Activated B cell treated with CpG ODN at 0.5 μM for 24 hours (primary cell): ENCODE measurements at places on chromosomes 1 and 21. TPM values are rescaled to one million over a fixed set of nuclear protein-coding genes. Genes with fewer than 3 reads are reported as not detected.

DNA sequence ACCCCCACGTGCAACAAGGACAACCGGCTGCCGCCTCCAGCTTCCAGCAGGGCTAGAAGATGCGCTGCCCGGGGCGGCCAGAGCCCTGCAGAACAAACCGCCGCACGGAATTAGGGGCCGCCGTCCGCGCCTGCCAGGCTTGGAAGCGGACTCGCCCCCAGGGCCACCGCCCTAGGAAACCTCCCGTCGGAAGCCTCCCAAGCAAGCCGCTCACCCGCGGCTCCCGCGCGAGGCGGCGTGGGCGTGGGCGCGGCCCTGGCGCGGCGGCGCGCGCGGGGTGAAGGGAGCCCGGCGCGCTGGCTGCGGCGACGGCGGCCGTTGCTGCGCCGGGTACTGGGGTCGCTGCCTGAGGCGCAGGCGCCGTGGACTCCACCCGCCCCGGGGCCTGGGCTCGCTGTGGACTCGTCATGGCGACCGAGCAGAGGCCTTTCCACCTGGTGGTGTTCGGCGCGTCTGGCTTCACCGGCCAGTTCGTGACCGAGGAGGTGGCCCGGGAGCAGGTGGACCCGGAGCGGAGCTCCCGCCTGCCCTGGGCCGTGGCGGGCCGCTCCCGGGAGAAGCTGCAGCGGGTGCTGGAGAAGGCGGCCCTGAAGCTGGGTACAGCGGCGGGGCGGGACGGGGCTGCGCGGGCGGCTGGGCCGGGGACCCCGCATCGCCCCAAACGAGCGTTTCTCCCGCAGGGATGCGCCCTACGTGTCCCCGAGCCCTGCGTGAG is at the start of gene SCCPDH:
Gene SCCPDH, plus strand, starts transcription at position 394 of the 715 bp plus-strand sequence. Its CDS starts 14 bp downstream, at position 408.
- peak; percentile 63 for DNase-seq

DNA sequence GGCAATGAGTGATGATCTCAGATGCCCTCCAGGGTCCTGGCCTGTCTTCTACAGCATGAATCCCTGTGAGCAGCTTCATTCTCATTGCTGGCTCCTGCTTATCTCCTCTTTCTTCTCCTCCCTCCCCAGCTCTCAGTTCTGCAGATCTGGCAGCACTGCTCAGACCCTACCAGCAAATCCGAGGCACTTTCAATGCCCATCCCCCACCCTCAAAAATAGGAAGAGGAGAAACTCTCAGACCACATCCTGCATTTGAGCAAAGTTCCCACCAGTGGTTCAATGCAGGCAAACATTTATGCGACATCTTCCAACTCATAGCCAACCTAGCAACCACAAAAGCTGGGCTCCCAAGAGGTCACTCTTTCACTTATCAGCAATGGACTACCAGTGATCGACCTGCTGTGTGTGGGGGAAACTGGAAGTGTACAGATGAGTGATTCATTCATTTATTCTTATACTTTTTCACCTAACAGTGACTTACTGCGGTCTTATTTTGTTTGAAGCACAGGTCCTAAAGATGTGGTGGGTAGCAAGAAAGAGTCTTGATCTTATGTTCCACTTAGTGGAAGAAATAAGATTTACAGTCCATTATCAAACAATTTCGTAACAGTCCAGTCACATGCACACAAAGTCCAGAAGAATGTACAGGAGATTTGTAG is 5.8 kb upstream of the CHI3L2 start:
- no peak for DNase-seq

DNA sequence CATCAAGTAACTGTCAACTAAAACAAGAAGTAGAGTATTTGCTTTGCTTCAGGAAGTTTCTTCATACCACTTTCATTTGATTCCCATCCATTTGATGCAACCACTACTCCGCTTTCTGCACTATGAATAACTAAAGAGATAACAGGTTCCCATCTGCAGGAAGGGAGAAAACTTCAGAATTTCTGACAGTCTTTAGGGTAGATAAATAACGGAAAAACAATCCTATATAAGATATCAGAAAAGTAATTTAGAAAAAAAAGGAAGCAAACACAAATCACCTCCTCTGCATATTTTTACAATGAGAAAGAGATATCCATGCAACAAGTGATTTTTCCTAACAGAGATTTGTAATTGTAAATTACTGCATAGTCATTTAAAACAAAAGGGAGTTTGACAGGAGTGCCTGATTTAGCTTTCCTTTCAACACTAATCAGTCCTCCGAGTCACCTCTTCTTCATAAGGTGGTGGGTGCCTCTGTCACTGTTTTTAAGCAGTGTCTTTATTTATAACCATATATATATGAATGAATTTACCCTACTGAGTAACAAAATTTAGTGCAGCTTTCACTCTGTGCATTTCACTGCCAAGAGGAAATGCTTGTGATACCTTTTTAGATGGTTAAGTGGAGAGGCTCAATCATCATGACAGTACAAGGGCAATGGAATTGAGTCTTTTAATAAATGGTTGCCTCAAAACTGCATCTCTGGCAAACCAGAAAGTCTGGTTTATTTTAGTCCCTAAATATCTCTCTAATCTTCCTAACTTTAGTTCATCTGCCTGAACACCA is 1920.4 kb downstream of the MRPL39 start:
- DNase-seq, result no peak

- DNase-seq, result no peak
Observed at GRCh38 chr1:201223852-201224665, 33.4 kb downstream of the IGFN1 start.

- DNase-seq, result no peak
Observed at GRCh38 chr1:98351561-98351960, 310.0 kb upstream of the SNX7 start.

DNA sequence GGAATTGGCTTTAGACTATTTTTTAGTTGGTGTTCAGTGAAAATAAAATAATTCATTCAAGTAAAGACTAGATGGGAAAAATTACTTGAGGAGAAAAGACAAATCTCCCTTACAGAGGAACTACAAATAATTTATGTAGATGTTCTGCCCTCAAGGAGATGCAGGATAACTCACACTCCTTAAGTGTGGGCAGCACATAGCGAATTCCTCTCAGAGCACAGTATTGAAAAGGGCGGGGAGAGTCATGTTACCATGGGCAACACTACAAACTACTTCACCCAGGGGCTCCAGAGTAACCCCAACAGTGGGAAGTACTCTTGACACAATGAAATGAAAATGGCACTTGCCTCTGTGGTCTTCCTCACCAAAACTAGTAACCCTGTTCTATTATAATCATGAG is 20.6 kb upstream of the LAMC2 start:
- DNase-seq, result no peak

DNA sequence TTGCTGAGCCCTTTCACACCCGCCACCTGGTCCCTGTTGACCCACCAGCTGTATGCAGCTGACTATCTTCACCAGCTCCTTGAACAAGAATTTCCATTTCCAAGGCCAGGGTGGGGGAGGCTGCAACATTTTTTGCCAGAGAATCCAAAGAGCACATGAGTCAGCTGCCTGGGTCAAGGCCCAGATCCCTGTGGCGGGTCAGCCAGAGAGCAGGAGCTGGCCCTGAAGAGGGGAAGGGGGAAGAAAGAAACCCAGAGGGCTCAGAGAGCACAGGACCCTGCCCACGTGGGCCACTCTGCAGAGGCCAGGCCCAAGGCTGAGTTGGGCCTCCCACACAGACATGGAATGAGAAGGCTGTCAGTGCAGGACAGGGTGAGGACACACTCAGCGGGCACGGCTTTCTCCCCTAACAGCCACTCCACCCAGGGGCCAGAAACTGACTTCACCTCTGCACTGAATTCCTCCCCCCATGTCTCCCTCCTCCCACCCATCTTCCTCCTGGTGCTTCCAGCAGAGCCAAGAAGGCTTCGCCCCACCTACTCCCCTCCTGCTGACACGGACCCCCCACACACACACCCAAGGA is 28.9 kb downstream of the S100A6 start:
- no peak for DNase-seq

- DNase-seq, result no peak
Observed at GRCh38 chr21:44947111-44947929, 7.5 kb downstream of the SLX9 start.

- no peak for DNase-seq
Observed at GRCh38 chr1:199292896-199293295, 654.1 kb downstream of the PTPRC start.

- no peak for DNase-seq
Observed at GRCh38 chr1:178393370-178393769, 103.4 kb downstream of the CLEC20A start.

- DNase-seq, result no peak
Observed at GRCh38 chr1:173356191-173356762, 120.9 kb upstream of the PRDX6 start.

DNA sequence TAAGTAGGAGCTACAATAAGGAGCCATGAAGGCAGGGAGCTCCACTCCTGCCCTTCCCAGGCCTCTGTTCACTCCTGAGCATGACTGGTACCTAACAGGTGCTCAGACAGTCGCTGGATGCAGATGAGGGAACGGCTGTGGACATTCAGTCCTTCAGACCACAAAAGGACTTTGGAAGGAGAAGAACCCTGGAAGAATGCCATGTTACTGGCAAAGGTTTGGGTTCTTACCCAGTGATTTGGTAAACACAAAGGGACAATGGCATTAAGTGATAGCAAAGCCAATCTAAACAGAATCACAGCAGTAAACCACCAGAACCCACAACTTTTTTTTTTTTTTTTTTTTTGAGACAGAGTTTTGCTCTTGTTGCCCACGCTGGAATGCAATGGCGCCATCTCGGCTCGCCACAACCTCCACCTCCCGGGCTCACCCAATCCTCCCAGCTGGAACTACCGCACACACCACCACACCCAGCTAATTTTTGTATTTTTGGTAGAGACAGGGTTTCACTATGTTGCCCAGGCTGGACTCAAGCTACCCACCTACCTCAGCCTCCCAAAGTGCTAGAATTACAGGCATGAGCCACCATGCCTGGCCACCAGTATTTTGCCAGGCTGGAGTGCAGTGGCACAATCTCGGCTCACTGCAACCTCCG is 7.5 kb upstream of the CBR3 start:
- no peak for DNase-seq

GRCh38 chr1:192235127-192235526 is 76.9 kb downstream of the RGS18 start:
- no peak for DNase-seq

Gene CD1B
- not detected in 2 replicates for total RNA-seq

Gene GJA4
- not detected in 2 replicates for total RNA-seq

Gene TMEM269
- 0.20 and 0.31 TPM in 2 replicates for total RNA-seq
